GM23338 (cell line): ENCODE measurements at places on chromosomes 12 and 14. TPM values are rescaled to one million over a fixed set of nuclear protein-coding genes. Genes with fewer than 3 reads are reported as not detected.

Gene CFAP54
- total RNA-seq, result 0.07 and 0.70 TPM in 2 replicates

DNA sequence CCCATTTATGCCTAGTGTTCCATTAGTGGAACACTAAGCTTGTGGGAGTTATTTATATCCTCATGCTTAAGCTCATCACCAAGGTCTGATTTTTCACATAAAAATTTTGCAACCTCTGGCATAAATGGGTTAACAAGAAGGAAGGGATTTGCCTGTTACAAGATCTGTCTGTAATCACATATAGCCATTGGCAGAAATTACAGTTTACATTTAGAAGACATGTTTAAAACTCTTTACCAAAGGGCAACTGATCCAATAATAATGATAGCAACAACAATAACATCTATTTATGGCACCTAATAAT, 422.9 kb downstream of the ZFP36L1 start:
- no peaks in the 10 kb centered on the region for H3K27me3 ChIP-seq
- no peak overlapping the region for H3K4me3 ChIP-seq

- no peaks in the 10 kb centered on the region for H3K36me3 ChIP-seq
- H3K27ac ChIP-seq, result no peak overlapping the region
- no peak for DNase-seq
- H3K4me1 ChIP-seq, result no peaks in the 10 kb centered on the region
- no peak overlapping the region for H3K4me3 ChIP-seq
Observed at GRCh38 chr12:93778306-93778705, 101.1 kb downstream of the CRADD start.

DNA sequence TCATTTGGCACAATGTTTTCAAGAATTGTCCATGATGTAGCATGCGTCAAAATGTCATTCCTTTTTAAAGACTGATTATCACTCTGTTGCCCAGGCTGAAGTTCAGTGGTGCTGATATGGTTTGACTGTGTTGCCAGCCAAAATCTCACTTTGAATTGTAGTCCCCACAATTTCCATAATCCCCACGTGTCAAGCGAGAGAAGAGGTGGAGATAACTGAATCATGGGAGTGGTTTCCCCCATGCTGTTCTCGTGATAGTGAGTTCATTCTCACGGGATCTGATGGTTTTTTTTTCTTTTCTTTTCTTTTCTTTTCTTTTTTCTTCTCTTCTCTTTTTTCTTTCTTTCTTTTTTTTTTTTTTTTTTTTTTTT, 21.8 kb upstream of the LRRK2 start:
- H3K4me1 ChIP-seq, result no peaks in the 10 kb centered on the region
- no peak for DNase-seq
- H3K36me3 ChIP-seq, result no peaks in the 10 kb centered on the region
- H3K4me3 ChIP-seq, result no peak overlapping the region

Gene RAPGEF3
- 10.4 and 11.8 TPM in 2 replicates for total RNA-seq

DNA sequence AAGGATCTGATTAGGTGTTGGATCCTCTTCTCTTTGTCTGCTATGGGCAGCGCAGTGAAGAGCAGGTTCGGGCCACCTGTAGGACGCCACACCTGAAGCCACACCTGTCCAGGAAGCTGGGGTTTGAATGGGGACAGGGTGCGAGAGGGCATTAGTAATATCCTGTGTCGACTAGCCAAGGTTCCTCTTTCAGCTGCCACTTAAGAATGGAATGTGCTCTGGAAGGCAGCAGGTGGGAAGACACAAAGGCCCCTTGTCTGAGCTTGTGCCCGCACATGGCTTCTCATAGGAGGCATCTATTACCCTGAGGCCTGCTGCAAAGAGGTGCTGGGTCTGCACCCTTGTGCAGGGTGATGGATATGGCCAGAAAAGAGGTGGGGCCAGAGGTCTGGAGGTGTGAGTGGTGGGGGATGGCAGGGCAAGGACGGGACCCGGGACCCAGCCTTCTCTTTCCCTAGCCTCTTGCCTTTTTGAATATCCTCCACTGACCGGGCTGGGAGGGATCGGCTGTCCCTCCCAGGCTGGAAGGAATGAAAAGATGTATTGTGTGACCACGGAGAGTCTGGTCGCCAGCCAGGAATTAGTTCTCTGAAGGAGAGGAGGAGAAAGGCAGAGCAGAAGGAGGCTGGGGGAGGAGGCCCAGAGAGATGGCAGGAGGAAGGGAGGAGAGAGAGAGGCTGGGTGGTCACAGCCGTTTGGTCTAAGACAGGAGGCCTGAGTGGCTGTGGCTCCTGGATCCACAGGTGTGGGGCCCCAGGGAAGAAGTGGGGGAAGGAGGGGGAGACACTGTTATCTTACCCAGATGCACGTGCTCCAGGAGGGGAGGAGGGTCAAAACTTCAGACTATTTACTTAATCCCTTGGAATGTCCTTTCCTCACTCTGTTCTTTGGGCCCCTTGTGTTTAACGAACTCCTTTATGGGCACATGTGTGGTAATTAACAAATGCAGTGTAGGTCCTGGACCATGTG, 101.5 kb downstream of the SMOC1 start:
- no peaks in the 10 kb centered on the region for H3K4me1 ChIP-seq
- no peak overlapping the region for H3K27ac ChIP-seq
- H3K27me3 ChIP-seq, result no peaks in the 10 kb centered on the region

GRCh38 chr12:24244231-24244630, 294.8 kb upstream of the SOX5 start:
- H3K36me3 ChIP-seq, result no peaks in the 10 kb centered on the region
- no peak overlapping the region for H3K27ac ChIP-seq
- H3K4me1 ChIP-seq, result peaks cover 8% of the 10 kb centered on the region; the same call in 1 of the 2 replicates

- peaks cover 43% of the 10 kb centered on the region for H3K4me1 ChIP-seq
- H3K27ac ChIP-seq, result no peak overlapping the region
- no peaks in the 10 kb centered on the region for H3K27me3 ChIP-seq
- no peaks in the 10 kb centered on the region for H3K36me3 ChIP-seq
- H3K4me3 ChIP-seq, result no peak overlapping the region
Observed at GRCh38 chr12:67522222-67522621, 126.3 kb upstream of the DYRK2 start.

Gene CLEC2A
- not detected in 2 replicates for total RNA-seq

- peaks cover 25% of the 10 kb centered on the region for H3K4me1 ChIP-seq
- no peaks in the 10 kb centered on the region for H3K36me3 ChIP-seq
- H3K27ac ChIP-seq, result no peak overlapping the region
- H3K27me3 ChIP-seq, result no peaks in the 10 kb centered on the region
- peak; percentile 4 for DNase-seq
- H3K4me3 ChIP-seq, result peak overlapping the region; percentile 89
Observed at GRCh38 chr12:88035907-88036289, 6.7 kb upstream of the C12orf50 start.
